ENCODE measurements at places on chromosomes 3 and 15.

DNA sequence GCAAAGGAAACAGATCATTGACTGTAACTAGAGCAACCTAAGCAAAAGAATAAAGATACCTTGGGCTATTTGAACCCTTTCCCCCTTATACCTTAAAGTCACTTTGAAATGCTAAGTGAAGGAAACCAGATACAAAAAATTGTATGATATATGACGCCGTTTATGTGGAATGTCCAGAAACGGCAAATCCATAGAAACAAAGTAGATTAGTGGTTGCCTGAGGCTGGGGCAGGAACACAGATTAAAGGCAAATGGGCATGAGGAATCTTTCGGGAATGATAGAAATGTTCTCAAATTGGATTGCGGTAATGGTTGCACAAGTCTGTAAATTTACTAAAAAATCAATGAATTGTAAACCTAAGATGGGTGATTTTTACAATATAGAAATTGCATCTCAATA, 160.1 kb upstream of the CCDC54 start:
- no peak for DNase-seq

DNA sequence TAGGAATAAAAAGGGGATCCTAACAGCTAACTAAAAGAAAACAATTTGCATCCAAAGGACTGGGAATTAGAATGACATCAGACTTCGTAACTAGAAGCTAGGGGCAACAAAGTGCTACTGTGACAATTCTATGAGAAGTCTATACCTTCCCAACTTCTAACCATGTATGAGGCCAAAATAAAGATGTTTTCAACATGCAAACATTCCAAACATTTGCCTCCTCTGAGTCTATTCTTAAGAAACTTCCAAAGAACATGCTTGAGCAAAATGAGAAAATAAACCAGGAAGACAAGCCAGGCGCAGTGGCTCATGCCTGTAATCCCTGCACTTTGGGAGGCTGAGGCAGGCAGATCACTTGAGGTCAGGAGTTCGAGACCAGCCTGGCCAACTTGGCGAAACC, 13.1 kb upstream of the RNF7 start:
- DNase-seq = no peak

- no peak for DNase-seq
Observed at GRCh38 chr3:14169871-14170270, 8.5 kb downstream of the XPC start.

GRCh38 chr15:28876131-28876844, 9.5 kb upstream of the APBA2 start:
- no peak for DNase-seq

Measured in renal pelvis (tissue), 12 donors.